ENCODE measurements at places on chromosomes 6 and 20.

DNA sequence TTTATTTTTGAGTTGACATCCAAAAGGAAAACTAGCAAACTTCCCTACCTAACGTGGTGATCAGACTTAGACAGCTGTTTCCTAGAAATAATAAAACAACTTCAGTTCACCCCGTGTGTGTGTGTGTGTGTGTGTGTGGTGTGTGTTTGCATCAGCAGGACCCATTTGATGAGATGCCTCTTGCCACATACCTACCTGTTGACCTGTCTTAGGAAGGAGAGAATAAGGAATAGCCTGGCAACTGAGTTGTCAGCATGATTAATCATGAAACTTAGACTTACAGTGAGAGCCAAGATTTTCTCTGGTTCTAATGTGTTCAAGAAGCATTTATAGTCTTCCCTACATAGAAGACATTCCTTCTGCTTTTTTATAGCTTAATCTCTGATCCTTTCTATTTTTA, 16.1 kb upstream of the PBOV1 start:
- DNase-seq, result no peak

GRCh38 chr6:44624226-44624625, 236.7 kb downstream of the CDC5L start:
- no peak for DNase-seq

DNA sequence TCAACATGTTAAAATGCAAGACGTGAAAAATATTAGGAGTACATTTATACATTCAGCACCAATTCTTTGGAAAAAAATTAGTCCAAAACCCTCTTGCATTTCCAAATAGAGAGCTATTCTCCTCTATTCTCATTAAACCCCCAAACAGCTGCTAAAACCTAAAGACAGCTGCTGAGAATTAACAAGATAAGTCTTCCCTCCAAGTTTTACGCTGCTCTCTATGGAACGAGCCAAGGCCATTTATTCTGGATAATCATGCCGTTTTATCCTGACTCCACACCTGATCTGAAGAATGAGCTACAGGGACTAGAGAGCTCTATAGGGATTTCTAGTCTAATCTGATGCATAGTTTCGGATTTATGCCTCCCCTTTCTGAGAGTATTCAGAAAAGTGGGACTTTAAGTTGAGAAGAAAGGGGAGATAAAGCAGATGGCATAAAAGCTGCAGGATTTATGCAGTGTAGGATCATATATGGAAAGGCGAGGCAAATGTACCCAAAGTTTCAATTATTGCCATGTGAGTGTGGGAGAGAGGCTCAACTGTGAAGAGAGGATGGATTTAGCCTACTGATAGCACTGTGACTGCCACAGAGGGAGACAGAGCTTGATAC, 64.7 kb upstream of the HS3ST5 start:
- DNase-seq, result peak; percentile 40

GRCh38 chr6:155380666-155381332, 66.5 kb upstream of the TFB1M start:
- DNase-seq, result no peak

GRCh38 chr6:156910938-156911337, 133.8 kb downstream of the ARID1B start:
- DNase-seq, result no peak

GRCh38 chr6:33975661-33976436, 170.0 kb downstream of the GRM4 start:
- DNase-seq, result peak; percentile 25

GRCh38 chr6:116932496-116932895, 55.5 kb downstream of the RFX6 start:
- no peak for DNase-seq

DNA sequence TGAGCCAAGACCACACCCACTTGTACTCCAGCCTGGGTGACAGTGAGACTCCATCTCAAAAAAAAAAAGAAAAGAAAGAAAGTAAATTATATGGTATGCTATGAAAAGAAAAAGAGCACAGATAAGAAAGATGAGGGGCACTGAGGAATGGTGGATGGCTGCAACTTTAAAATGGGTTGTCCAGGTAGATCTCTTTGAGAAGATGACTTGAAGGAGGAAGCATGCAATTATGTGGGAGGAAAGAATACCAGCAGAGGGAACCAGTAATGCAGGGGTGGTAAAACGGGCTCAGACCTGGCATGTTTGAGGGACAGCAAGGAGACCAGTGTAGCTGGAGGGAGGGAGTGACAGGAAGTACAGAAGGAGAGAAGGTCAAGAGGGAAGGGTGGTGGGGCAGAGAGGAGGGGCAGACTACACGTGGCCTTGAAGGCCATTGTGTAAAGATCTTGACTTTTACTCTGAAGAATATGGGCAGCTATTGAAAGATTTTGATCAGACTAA, 22.3 kb downstream of the LINC00237 start:
- DNase-seq, result no peak

DNA sequence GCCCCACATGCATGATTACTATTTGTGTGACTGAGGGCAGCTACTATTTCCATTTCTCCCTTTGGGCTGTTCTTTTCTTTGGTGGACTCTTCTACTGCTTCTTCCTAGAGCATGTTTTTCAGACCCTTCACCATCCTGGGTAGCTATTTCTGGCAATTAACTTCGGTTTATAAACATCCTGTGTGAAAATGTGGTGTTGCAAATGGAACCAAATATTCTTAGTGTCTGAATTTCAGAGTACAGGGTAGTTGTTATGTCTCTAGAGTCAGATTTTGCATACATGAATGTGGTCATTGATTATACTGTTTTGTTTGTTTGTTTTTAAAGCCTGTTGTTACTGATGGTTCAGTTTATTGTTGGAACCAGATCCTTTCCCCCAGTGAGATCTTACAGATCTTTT, 49.7 kb downstream of the PROKR2 start:
- no peak for DNase-seq

- DNase-seq, result no peak
These were observed 109.8 kb upstream of the PTPRK start for GRCh38 chr6:128630213-128630612.

- DNase-seq, result no peak
These were observed 7.3 kb downstream of the TMEM181 start for GRCh38 chr6:158567152-158567551.

- no peak for DNase-seq
These were observed 505.7 kb downstream of the CDKAL1 start for GRCh38 chr6:21039926-21040325.

DNA sequence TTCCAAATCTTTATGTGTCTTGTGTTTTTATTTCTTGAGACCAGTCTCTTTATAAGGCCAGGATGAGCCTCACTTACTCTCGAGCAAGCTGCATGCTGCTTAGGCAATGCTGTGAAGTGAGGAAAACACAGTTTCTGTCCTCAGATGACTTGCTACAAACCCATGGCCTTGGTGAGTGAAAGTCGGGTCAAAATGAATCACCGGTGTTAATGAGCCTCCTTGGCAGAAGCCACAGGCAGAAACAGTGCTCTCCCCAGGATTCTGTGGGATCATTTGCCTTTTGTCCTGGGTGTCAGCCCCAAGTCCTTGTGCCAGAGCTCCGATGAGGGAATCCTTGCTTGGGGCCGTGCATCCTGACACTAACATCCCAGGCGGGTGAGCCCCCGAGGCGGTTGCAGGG, 482.5 kb downstream of the QKI start:
- DNase-seq, result no peak

GRCh38 chr6:115613488-115613887, 447.2 kb downstream of the FRK start:
- no peak for DNase-seq

- no peak for DNase-seq
These were observed 38.0 kb downstream of the TNFAIP3 start for GRCh38 chr6:137904822-137905617.

DNA sequence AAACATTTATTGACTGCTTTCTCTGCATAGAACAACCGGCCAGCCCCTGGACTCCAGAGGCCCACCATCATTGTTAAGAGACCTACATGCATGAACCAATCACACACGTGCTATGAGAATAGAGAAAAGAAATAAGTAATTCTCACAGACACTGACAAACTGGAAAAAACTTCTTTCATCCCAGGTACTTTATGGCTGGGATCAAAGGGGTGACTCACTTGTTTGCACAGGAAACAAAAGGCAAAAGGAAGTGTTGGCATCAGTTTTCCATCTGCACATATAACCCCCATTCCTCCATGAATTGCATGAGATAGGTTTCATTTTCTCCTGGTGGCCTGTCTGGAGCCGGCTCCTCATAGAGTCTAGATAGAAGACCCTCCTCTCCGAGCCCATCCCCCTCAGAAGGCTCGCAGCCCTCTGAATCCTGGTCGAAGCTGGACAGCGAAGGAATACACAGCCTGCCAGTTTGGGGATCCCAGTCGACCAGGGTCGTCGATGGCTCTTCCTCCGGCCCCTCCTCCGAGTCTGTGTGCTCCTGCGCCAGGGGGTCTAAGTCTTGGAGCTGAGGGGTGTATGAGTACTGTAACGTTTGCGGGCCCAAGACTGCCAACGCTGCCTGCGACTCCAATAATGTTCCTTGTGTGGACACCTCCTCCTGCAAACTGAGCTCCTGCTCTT, 43.3 kb downstream of the IL20RA start:
- no peak for DNase-seq

DNA sequence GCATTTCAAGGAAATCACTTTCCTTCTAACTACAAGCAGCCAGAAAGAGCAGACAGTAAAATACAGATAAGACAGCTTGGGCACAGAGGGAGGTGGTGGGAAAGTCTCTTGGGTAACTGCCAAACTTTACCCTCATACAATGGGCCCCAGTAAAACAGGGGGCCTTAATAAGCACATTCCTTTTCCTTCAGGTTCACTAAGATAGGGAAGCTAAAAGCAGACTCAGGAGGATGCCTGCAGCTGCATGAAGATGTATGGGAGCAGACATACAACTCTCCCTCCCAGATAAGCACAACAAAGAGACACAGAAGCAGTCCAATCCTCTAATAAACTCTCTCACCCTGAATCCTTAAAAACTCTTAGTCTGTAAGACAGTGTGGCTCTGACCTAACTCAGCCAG, 49.0 kb downstream of the SIM1 start:
- no peak for DNase-seq

DNA sequence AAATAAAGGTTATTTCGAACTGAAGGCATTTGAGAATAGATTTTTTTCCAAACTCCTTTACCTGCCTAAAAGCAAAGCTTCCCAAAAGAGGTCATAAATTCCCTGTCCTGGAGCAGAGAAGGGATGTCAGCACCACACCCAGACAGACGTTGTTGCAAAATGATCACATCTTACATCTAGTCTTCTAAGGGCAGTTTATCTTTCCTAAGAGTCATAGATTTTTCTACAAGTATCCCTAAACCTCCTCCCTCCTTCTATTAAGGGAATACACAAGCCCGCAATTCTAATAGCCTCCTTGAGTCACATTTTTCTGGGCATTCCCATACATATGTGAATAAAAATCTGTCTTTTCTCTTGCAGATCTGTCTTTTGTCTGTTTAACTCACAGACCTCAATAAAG, 20.6 kb upstream of the AKAP12 start:
- no peak for DNase-seq

Data from D341Med (cell line).